ENCODE measurements at places on chromosomes 1 and 21. TPM values are rescaled to one million over a fixed set of nuclear protein-coding genes. Genes with fewer than 3 reads are reported as not detected.

CA6 gene
- not detected for total RNA-seq

C1orf141 gene
- not detected for total RNA-seq

RYR2 gene
- 0.26 TPM for total RNA-seq

LCE1B gene
- not detected for total RNA-seq

UMODL1 gene
- total RNA-seq = not detected

FMOD gene
- total RNA-seq = not detected

CRYBG2 gene
- not detected for total RNA-seq

COPA gene
- total RNA-seq = 206 TPM

PERM1 gene
- not detected for total RNA-seq

SPTA1 gene
- not detected for total RNA-seq

S100A2 gene
- total RNA-seq = 34.8 TPM

CHODL gene
- total RNA-seq = 7.6 TPM

ARTN gene
- not detected for total RNA-seq

F11R gene
- total RNA-seq = 1.7 TPM

EPHA10 gene
- total RNA-seq = not detected

FMN2 gene
- total RNA-seq = 15.6 TPM

KRTAP23-1 gene
- total RNA-seq = not detected

DDR2 gene
- 51.2 TPM for total RNA-seq

GJA5 gene
- total RNA-seq = not detected

LCE2B gene
- not detected for total RNA-seq

RPE65 gene
- total RNA-seq = not detected

SPATA1 gene
- not detected for total RNA-seq

OR10K1 gene
- total RNA-seq = not detected

PDE4B gene
- 1.8 TPM for total RNA-seq

NFYC gene
- total RNA-seq = 10.7 TPM

OR6K3 gene
- not detected for total RNA-seq

FGR gene
- total RNA-seq = not detected

GNAT2 gene
- total RNA-seq = not detected

ITGB3BP gene
- total RNA-seq = 36.7 TPM

IVL gene
- total RNA-seq = not detected

All from MG63 (cell line).